ENCODE measurements at places on chromosomes 3 and 15.

GRCh38 chr3:107988460-107989175 is 102.2 kb downstream of the CD47 start:
- peak; percentile 96 for DNase-seq

DNA sequence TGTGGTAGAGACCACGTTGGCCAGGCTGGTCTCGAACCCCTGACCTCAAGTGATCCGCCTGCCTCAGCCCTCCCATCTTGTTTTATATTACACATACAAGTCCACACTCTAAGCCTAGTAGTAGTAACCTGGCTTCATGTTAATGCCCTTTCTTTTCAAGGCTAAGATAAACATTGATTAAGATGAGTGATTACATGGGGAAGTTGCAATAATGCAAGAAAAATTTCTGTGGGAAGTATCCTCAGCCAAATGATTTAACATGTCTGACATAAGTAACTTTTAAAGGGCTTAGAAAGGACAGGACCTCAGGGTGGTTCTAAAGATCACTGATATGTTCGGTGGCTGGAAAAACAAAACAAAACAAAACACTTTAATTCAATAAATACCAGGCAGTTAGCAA is 72.1 kb downstream of the SFMBT1 start:
- DNase-seq: no peak

GRCh38 chr3:23201154-23201838 is 1.8 kb upstream of the UBE2E2 start:
- DNase-seq: no peak

DNA sequence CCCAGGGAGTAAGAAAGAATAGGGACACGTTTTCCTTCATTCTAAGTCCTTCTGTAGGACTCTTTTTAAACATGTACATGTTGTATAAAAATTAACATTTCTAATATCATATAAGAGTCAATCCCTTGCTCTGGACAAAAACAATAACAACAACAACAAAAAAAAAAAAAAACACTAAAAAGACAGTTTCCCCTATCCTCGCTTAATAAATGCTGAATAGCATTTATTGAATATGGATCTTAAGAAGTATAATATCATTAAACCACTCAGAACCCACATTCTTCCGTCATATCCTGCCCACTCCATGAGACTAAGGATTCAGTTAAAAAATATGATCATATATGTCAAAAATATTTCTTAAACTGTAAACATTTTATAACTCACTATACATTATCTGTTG is 145.1 kb downstream of the AQP9 start:
- no peak for DNase-seq

GRCh38 chr3:16140116-16140893 is 34.2 kb upstream of the GALNT15 start:
- no peak for DNase-seq

- DNase-seq: no peak
Measured at GRCh38 chr15:58553365-58553918, 121.7 kb downstream of the LIPC start.

GRCh38 chr3:161392853-161393252 is 21.5 kb upstream of the SPTSSB start:
- DNase-seq: no peak

- peak; percentile 53 for DNase-seq
Measured at GRCh38 chr3:174397848-174398247, 461.3 kb upstream of the NAALADL2 start.

GRCh38 chr3:11641683-11642430 is 1.9 kb downstream of the VGLL4 start:
- peak; percentile 39 for DNase-seq

DNA sequence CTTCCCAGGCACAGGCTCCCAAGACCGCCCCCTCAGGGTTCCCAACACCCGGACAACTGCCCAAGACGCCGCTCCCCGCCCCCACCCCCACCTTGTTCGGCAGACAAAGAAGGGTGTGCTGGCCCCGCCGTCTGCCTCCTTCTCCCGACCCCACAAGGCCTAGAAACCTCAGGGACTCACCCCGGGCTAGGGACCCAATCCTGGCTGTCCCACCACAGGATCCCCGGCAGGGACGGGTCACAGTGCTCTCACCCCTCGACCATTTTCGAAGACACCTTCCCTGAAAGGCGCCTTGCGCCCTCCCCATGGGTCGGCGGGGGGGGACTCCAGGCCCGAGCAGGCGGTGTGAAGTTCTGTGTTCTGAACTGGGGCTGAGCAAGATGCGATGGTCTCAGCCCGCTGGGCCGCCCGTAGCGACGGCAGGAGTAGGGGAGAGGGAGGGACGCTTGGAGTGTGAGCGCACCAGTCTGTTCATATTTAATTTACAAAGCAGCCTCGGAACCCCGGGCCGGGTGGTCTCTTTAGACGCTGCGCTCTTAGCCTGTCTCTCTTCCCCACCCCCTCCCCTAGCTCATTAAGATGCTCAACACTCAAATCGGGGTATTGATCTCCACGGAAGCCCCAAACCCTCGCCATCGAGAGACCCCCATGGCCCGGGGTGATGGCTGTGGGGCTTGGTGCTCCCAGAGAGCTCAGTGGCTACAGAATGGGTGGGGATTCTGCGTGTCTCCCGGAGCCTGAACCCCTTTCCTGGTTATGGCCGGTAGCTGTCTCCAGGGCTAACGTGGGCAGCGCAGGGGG is 1.4 kb upstream of the ISLR2 start:
- DNase-seq: no peak

DNA sequence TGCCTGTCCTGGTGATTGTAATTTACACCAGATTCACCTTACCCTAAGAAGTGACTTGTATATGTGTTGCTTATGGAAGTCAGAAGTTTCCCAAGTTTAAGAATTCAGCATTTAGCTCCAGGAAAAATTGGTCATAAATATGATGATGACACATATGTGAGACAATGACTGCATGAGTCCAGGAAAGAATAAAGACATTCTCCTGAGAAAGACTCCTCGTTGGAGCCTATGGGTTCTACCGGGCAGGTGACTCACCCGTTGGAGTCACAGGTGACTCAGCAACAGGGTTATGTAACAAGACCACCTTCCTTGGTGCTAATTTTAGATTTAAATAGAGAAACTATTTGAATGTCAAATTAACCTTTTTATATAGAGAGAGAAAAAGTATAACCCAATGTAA is 662.4 kb downstream of the FHIT start:
- no peak for DNase-seq

GRCh38 chr3:123628996-123629746 is 44.3 kb upstream of the HACD2 start:
- DNase-seq: no peak

DNA sequence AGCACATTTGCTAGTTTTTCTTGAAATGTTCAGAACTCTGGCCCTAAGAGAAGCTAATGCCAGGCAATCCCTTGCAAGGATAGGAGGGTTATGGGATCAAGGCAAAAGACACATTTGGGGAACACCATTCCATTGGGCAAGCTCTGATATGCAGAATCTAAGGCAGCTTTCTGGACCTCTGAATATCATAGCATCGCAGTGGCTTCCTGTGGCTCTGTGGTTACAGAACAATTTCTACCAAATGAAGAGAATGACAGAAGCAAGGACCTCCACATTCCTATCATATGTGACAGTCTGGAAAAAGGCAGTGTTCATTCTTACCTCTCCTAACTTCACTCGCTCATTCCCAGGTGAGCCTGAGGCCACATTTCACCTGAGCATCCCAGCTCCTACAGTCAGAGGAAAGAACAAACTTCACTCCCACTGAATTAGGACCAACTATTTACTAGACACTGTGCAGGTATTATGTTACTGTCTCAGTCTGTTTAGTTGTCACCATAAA is 836.1 kb upstream of the CFAP20DC start:
- no peak for DNase-seq

GRCh38 chr15:50145451-50145872 is 26.4 kb upstream of the ATP8B4 start:
- DNase-seq: peak; percentile 94
